Renal cortical epithelial cell (primary cell): ENCODE measurements at places on chromosomes 12 and 14. TPM values are rescaled to one million over a fixed set of nuclear protein-coding genes. Genes with fewer than 3 reads are reported as not detected.

Gene RAD9B
- 0.52 and 0.89 TPM in 2 replicates for total RNA-seq

Gene CLECL1
- not detected in 2 replicates for total RNA-seq

Gene REM2
- under 0.01 and 0.20 TPM in 2 replicates for total RNA-seq

Gene KRT2
- not detected in 2 replicates for total RNA-seq

DNA sequence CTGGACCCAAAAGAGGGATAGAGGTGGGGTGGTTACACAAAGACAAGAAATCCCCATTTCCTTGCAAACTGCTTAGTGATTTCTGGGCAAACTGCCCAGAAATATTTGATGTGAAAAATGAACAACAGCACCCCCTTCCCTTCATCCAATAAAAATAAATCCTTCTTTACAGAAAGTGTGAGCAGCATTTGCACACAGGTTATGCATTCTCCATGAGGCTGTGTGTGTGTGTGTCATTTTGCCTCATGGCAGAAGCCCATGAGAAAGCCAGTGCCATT, 17.2 kb upstream of the NRXN3 start:
- no peak for DNase-seq

DNA sequence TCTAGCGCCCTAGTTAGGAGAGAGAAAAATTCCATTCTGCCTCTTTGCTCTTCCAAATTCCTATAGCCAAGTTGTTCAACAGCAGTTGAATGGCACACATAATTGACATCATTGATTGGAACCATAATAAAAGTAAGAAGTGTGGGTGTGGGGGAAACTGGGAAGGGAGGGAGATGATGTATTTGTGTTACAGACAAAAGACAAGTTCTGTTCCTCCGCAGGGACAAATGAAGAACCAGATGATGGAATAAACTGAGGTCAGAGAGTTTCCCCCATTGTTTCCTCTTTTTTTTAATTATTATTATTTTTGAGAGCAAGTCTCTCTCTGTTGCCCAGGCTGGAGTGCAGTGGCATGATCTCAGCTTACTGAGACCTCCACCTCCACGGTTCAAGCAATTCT, 34.9 kb downstream of the GDF11 start:
- DNase-seq: no peak

- DNase-seq: no peak
Observed at GRCh38 chr12:62604871-62605270, 138.2 kb downstream of the MON2 start.

- peak; percentile 49 for DNase-seq
Observed at GRCh38 chr14:75578786-75579337, 442 bp downstream of the FLVCR2 start.
